ENCODE measurements at places on chromosomes 7 and 10.

DNA sequence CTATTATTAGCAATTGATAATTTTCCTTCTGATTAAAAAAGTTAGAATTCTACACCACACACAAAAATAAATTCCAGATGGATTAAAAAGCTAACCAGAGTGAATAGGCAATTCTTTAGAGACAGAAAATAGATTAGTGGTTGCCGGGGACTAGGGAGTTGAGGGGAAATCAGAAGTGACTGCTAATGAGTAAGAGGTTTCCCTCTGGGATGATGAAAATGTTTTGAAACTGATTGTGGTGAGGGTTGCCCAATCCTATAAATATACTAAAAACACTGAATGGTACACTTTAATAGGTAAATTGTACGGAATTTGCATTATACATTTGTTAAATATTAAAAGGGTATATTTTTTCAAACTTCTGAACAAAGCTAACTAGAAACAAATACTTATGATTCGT is 214.9 kb downstream of the GPAM start:
- no peak for DNase-seq

DNA sequence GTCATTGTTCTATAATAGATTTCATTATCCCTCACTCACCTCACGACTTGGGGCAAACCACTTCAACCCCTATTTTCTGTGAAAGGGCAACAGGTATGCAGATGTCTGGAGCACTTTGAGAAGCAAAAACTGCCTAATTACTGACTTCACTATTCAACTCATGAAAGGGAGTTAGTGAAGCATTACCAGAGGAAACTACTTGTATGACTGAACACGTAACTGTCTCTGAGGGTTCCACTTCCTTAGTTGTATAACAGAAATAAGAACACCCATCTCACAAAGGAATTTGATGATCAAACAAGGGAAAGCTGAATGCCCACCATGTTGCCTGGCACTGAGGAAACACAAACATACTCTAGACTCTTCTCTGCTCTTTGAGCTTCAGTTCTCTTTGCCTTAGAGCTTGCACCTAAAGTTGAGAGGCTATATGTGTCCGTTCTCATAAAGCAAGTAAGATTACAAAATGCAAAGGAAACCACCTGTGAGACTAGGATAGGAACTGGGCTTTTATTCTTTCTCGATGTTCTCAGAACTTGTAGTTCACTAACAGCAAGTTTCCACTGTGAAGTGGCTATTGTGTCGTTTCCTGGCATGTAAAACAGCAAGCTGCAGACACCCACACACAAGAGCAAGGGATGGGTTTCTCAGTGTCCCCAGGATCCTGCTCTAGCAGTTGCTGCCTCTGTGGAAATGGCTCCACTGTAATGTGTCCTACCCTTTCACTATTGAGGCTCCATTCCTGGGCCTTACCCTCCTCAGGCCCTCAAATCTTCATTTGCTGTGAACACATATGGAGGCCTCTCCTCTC is 2.6 kb downstream of the TMEM243 start:
- DNase-seq = peak; percentile 54

GRCh38 chr7:16925609-16926008 is 43.8 kb upstream of the AGR3 start:
- DNase-seq = no peak

DNA sequence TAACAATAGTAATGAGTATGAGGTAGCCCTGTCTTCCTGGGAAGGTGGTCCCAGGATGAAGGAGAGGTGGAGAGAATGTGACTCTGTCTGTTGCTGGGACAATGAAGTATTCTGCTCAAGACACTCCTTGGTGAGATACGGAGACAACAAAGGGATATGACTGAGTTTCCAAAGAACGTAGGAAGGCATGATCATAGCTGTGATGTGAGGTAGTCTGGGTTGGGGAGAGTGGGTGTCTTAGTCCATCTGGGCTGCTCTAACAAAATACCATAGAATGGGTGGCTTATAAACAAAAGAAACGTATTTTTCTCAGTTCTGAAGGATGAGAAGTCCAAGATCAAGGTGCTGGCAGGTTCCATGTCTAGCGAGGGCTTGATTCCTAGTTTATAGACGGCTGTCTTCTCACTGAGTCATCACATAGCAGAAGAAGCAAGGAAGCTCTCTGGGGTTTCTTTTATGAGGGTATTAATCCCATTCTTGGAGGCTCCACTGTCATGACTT is 84.9 kb upstream of the RHOBTB1 start:
- no peak for DNase-seq

Data from activated naive CD4-positive, alpha-beta T cell treated with anti-CD3 and anti-CD28 coated beads, Interleukin-2, amount 50 U/mL, for 72 hours (primary cell).